ENCODE measurements at places on chromosomes 2 and 18.

DNA sequence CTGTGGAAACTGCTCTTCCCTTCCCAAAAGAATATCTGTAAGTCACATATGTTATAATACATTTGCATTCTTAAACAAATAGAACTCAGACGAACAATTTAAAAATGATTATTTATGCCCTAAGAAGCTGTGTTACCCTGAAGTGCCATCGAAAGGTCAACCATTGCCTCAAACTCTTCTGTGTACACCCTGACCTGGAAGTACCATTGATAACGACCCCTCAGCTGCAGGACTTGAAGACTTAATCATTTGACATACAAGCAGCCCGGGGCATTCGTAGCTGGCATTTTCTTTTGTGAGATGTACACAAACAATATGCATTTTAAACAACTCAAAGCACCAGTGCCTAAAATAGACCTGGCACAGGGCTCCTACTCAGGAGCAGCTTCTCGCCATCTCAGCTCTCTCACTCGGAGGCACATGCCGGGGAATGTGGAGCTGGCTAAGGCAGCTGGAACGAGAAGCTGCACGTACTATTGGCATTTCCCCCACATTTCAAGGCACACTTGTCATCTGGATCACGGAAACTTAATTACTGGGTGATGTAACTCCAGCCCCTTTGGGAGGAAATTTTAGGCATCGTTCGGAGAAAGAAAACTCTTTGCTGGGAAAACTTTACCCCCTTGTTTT, 170.0 kb upstream of the GALNT5 start:
- no peak for DNase-seq

DNA sequence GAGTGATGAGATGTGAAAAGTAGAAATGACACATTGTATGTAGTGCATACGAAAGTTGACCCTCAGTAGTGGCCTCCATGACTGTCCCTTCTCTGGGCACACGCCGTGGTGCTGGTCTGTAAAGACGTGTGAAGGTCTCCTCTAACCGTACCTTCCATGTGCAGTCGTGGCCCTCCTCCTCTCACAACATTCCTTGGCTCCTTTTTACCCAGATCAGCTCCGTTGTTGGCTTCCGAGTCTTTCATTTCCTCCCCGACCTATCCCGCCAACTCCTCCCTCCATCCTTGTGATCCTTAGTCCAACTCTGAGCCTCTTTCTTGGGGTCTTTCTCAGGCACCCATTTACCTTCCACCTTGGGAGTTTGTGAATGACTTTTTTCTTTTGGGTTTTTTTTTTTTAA, 160.4 kb upstream of the BCL2L11 start:
- DNase-seq = no peak

- no peak for DNase-seq
Observed at GRCh38 chr2:237264480-237265219, 149.3 kb downstream of the COL6A3 start.

DNA sequence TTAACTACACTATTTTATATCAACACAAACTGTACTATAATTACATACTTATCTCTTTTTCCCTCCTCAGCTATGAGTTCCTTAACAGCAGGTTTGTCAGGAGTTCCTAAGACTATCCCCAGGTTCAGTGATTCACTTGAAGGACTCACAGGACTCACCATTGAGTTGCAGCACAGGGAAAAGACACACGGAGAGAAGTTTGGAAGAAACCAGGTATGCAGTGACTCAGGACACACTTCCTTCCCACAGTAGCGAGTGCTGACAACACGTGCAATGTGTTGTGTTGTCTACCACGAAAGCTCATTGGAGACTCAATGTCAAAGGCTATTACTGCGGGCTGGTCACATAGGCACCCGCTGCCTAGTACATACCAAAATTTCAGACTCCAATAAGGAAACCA, 32.0 kb downstream of the MGAT4A start:
- DNase-seq = no peak

GRCh38 chr2:52115750-52116149, 1083.8 kb upstream of the NRXN1 start:
- DNase-seq = no peak

DNA sequence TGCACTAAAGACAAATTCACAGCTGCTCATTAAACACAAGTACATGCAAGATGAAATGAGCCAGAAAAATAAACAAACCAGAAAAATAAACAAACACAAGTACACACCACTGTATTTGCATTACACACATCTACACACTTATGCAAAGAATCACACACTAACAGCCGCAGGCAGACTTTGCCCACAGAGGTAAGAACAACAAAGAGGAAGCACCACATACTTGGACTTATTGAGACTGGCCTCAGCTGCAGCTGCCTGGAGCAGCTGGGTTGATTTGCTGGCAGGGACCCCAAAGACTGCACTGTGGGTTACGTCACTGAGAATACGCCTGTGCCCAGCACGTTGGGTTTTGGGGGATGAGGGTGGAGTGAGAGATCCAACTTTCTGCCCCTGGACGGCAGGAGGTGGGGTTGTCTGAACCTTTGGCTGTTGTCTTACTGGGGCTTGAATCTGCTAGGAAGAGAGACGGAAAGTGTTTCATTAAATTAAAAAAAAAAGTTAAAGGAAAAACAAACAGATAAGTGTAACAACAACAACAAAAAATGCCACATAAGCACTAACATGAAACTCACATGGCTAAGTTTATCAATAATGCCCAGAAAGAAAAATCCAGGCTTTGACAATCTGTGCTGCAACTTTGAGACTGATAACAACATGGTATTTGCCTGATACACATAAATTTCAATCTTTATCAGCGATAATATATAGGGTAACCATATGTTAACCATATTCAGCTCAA, 71.9 kb upstream of the NFU1 start:
- no peak for DNase-seq

- DNase-seq = no peak
Observed at GRCh38 chr2:172813314-172813888, 77.8 kb downstream of the RAPGEF4 start.

GRCh38 chr2:176709149-176709951, 440.1 kb downstream of the MTX2 start:
- DNase-seq = no peak

GRCh38 chr2:143029141-143029540, 100.1 kb upstream of the ARHGAP15 start:
- no peak for DNase-seq

DNA sequence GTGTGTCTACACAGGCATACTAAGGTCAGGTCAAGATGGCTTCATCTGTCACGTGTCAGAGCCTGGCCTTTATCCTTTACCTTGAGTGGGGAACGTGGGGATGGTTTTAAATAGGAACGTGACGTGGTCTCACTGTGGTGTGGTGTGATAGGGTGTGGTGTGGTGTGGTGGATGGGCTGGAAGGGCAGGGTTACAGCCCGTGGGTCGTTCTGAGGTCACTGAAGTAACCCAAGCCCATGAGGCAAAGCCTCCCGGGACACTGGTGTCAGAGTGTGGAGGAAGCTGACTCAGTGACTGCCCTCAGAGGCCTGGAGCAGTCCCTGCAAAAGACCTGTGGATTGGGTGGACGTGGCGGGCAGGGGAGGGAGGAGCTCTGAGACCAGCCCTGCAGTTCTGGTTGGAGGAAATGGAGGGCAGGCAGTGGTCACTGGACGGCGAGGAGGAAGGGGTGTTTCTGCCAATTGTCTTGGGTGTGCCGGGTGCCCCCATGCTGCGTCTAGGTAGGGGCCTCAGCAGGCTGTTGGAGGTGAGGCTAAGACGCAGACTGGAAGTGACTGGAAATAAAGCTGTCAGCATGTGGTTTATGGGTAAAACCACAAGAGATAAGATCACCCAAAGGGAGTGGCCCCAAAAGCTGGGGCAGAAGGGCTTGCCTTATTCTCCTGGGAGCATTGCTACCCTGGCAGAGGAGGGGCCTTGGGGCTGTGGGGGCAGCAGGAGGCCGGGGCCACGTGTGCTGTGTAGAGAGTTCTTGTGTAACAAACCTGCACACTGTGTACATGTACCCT, 84.8 kb downstream of the SH3RF3 start:
- no peak for DNase-seq

DNA sequence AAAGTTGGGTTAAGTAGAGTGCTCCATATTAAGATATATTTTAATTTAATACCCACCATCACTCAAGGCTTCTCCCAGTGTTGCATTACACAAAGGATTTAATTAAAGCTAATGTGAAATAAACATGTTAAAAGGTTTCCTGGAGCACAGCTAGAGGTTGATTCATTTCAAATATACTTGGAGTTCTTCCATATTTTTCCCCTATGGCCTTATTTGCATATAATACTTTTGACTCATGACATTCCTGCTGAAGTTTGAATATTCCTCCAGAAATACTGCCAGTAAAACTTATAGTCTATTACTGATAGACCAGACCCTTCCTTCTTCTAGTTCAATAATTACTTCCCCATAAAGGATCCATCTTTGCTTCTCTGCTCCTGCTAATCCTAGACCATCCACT, 227.5 kb downstream of the GULP1 start:
- DNase-seq = no peak

GRCh38 chr18:12476955-12477354, 69.2 kb downstream of the PRELID3A start:
- no peak for DNase-seq

DNA sequence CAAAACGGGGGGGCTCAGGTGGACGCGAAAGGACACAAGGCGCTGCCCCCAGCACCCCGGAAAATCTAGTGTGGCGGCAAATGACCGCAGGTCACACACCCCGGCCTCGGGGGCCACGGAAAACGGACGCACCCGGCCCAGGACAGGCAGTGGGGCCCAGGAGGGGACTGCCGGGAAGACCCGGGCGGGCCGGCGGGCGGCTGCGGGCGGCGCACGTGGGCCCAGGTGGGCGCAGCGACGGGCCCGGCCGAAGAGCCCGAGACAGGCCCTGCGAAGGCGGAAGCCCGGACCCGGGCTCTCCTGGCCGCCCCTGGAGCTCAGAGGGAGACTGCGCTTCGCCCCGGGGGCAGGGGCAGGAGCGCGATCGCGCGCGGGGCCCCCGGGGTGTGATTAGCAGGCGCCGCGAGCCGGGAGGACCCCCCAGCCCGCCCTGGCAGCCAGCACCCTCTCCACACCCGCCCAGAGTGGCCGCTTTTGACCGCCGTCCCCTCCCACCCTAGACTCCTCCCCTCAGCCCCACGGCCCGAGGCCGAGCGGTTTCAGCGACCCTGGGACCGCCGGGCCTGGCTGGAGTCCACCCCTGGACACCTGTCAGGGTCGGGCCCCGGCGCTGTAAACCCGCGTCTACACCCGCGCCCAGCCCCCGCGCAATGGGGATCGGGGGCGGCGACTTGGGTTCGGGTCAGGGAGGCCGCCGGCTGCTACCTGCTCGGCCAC, 773 bp downstream of the MBP start:
- DNase-seq = peak; percentile 85

DNA sequence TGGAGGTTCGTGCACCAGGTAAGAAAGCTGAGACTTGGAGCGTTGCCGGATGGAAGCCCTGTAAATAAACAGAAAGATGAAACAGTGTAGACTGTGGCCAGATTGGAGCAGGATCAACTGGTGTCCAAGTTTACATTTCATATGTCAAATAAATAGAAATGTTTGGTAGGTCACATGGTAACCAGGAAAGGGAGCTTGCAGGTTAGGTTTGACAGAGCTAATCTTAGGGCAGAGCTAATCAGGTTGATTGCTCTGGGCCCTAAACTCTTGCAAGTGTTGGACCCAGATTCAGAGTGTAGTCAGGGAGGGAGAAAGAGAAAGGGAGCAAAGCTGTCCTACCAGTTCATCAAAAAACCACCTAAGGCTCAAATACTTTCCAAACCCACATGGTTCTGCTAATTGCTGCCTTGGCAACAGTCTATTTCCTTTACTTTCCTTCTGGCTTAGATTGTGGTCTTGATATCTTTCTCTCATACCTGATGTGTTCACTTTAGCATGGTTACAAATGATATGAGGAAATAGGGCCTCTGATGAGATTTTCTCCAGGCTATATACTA, 63.2 kb downstream of the G6PC2 start:
- DNase-seq = no peak

GRCh38 chr18:36895606-36896005, 66.7 kb downstream of the KIAA1328 start:
- DNase-seq = no peak

GRCh38 chr2:36783246-36783645, 86.7 kb downstream of the VIT start:
- no peak for DNase-seq

GRCh38 chr2:28761420-28761819, 9.8 kb downstream of the PPP1CB start:
- DNase-seq = no peak

- no peak for DNase-seq
Observed at GRCh38 chr2:83595121-83595690, 863.9 kb downstream of the SUCLG1 start.

GRCh38 chr2:239722760-239723470, 302.2 kb downstream of the NDUFA10 start:
- peak; percentile 39 for DNase-seq

GRCh38 chr2:59383473-59383872, 1142.3 kb upstream of the FANCL start:
- DNase-seq = no peak

GRCh38 chr18:25725501-25725900, 364.9 kb downstream of the SS18 start:
- no peak for DNase-seq

GRCh38 chr2:217218269-217219163, 358.7 kb upstream of the TNP1 start:
- no peak for DNase-seq

GRCh38 chr2:118309946-118310680, 221.8 kb downstream of the INSIG2 start:
- peak; percentile 72 for DNase-seq

DNA sequence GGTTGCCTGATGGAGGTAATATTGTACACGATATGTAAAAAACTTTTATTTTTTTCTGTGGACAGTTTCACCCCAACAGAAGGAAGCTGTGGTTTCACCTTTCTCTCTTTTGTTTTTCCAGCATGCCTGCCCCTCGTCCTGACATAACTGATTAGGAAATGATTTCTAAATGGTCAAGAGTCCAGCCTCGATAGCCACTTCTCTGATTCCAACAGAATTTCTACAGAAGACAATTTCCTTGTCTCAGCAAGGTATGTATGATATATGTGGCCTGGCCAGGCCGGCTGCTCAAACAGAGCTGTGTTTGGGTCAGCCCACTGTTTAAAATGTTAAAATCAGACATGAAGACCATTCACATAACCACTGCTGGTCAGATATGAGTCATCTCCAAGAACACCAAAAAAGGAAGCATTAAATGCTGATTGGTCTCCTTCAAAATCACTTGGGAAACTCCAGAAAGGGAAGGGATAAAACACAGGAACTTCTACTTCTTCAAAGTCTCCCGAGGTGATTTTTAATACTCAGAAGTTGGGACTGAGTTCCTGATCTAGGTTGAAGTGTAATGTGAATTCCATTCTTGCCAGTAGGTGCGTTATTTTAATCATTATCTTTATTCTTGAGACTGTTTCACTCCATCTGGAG, 22.3 kb downstream of the ATP8B1 start:
- DNase-seq = no peak
